ENCODE measurements at places on chromosomes 2 and 18. TPM values are rescaled to one million over a fixed set of nuclear protein-coding genes. Genes with fewer than 3 reads are reported as not detected.

The ZC3H6 gene
- 21.4 TPM for total RNA-seq

The TTC39C gene
- total RNA-seq, result 82.6 TPM

The FBXO36 gene
- total RNA-seq, result 0.52 TPM

The MBP gene
- 75.4 TPM for total RNA-seq

GRCh38 chr18:54191352-54191751 is 33.1 kb downstream of the MBD2 start:
- DNase-seq, result no peak

- no peak for DNase-seq
These were observed 782.8 kb downstream of the PLCL1 start for GRCh38 chr2:198587240-198587639.

DNA sequence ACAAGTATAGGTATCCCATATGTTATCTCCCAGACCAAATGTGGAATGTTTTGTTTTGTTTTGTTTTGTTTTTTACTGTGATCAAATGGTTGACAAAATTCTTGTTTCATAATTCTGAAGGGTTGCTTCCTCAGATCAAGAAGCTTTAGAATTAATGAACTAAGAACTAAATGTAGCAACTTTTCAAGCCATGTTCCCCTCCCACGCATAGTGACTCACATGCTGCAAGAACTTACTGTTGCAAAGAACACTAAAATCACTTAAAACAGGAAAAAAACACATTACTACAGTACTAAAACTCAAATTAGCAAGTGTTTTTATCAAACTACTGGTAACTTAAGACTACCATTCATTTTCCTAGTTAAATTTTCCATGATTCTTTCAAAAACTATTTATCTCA is 30.6 kb downstream of the HNRNPLL start:
- no peak for DNase-seq

DNA sequence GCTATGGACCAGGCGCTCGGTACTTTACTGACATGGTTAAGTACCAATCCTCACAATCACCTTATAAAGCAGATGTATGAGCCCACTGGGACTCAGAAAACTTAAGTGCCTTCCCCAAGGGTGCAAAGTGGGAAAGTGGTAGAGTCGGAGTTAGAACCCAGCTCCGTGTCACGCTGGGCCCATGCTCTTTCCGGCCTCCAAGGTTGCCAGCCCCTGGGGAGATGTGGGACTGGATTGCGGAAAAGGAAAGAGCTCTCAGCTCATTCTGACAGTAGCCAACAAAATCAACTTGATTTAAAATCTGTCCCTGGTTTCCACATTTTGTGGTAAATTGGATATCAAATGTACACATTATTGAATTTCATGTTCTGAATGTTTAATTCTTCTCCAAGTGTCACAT is 403.8 kb downstream of the DCDC2C start:
- no peak for DNase-seq

GRCh38 chr2:30932870-30933269 is 125.6 kb upstream of the CAPN13 start:
- DNase-seq, result no peak

DNA sequence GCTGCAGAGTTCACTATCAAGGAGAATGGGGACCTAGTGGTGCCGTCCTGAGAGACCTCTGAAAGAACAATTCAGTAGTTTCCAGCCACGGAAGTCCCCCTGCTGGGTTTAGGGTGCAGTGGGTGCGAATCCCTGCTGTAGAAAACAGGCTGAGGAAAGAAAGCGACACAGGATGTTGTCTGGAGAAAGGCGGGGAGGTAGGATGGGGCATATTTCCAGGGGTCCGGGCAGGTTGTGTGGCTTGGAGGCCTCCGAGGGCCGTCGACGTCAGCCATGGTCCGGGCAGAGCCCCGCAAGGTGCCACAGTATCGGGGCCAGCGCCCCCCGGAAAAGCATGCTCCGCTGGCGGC is 807 bp upstream of the CREB1 start:
- DNase-seq, result peak; percentile 59

DNA sequence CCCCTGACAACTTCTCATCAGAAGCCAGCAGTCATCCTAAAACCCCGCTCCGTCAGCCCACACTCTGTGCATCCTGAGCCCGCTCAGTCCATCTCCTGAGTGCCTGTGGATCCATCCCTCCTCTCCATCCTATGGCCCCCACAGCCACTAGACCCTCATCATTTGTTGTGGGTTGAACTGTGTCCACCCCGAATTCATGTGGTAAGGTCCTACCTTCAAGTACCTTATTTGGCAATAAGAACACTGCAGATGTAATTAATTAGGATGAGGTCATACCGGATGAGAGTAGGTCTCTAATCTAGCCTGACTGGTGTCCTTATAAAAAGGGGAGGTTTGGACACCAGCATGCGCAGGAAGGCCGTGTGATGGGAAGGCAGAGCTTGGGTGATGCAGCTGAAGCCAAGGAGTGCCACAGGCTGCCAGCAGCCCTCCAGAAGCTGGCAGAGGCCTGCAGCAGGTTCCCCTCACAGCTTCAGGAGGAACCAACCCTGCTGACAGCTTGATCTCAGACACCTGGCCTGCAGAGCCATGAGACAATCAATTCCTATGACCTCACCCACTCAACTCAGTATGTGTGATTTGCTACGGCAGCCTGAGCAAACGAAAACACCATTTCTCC is 192.4 kb downstream of the ZBTB7C start:
- DNase-seq, result no peak

DNA sequence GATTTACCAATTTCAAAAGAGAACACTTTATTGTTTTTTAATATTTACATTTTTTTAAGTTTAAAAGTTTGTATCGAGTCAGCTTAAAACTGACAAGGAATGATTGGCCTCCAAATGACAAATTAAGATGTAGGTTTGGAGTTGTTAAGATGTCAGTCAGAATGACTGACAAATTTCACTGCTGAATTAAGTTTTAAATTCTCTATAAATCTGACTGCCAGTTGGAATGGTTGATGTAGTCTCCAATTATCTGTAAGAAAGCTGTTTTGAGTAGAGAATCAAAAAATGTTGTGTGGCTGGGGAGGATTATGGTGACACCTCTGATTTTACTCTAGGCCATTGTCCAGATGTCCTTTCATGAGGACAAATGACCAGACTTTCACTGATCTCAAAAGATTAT is 165.3 kb upstream of the CDH20 start:
- no peak for DNase-seq

DNA sequence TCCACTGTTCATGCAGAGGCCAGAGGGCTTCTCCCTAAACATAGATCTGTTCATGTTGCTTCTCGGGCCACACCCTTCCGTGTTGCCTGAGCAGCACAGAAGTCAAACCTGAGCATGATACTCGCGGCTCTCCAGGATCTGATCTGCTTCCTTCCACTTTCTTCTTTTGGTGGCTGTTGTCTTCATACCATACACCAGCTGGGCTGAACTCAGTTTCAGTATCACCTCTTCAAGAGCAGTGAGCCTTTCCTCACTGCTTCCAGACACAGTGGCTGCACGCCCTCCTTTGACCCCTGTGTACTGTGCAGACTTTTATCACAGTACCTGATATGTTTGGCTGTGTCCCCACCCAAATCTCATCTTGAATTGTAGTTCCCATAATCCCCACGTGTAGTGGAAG is 348.9 kb downstream of the NBAS start:
- DNase-seq, result no peak

- no peak for DNase-seq
These were observed 1591.5 kb downstream of the LRP1B start for GRCh38 chr2:140539242-140539875.

All from CD4-positive, alpha-beta T cell (primary cell).